Kidney epithelial cell (primary cell): ENCODE measurements at places on chromosomes 12 and 14.

GRCh38 chr14:70254476-70254961 is 65.8 kb upstream of the SLC8A3 start:
- no peak for DNase-seq

GRCh38 chr12:114623737-114624136 is 60.2 kb downstream of the TBX3 start:
- no peak for DNase-seq

GRCh38 chr14:53055003-53055402 is 98.1 kb downstream of the DDHD1 start:
- DNase-seq, result no peak

- no peak for DNase-seq
Observed at GRCh38 chr12:83265808-83266207, 579.1 kb downstream of the TMTC2 start.

DNA sequence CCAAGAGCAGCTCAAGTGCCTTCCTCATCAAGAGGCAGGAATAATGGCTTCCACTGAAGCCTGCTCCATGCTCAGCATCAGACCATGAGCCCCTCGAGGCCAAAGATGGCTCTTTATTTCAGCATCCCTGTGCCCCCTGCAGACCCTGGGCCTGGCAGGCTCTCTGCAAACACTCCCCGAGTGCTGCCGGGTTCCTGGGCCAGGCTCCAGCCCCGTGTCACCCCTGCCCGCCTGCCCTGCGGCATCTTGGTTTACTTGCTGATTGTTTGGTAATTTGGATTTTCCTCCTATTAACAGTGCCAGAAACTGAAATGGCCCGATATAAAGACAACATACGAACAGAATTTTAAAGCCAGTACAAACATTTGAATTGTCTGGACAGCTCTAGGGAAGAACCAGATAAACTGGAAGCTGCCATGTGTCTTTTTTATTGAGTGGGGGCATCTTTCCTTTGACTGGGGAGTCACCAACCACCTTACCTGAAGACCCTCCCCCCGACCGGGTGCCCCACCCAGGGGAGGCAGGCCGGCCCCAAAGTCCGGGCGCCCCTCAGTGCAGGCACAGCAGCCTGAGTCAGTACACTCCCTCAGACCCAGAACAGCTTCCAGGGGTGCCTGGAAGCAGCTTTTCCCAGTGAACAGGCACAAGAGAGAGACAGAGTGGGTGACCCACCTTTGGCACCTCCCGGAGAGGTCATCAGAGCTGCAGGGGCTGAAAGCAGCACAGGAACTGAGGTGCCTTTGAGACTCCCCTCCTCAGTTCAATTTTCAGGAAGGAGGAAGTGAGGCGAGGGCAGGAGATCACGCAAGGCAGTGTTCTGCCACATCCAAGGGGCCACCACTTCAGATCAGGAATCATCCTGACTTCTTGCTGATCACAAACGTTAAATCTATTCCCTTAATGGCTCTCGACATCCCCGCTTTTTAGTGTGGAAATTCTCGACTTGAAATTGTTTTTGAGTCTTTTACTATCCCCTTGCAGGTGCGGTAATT is 30.6 kb downstream of the ITPK1 start:
- DNase-seq, result no peak

DNA sequence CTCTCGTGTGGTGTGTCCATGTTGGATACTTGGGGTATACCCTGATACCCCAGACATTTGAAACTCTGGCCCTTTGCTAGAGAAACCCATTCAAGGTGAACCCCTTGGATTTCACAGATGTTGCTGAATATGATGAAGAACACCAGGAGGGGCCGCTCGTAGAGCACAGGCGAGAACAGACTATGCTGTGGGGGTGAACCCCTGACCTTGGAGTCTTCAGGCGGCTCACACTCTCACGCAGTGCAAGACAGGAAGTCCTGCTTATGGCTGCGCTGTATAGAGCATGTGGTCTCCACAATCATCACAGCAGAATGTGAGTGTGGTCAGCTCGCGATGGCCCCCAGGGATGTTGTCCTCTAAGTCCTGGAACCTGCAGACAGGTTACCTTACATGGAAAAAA is 60.4 kb downstream of the SLC15A4 start:
- no peak for DNase-seq

DNA sequence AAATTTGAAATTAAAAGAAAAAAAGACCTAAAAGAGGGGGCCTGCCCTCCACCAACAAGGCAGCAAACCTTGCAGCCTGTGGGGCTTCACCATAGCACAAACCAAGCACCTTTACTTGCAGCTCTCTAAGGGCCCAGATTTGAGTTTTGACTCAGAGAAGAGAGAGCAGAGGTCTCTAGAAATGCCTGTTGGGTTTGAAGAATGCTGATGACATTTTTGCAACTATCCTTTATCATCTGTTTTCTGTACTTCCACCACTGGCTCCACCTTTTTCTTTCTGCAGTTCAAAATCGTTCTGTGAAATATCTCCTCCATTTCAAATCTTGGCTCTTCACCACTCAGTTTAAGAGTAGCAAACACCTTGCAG is 83.8 kb upstream of the HMGA2 start:
- no peak for DNase-seq
